ENCODE measurements at places on chromosomes 2 and 18.

DNA sequence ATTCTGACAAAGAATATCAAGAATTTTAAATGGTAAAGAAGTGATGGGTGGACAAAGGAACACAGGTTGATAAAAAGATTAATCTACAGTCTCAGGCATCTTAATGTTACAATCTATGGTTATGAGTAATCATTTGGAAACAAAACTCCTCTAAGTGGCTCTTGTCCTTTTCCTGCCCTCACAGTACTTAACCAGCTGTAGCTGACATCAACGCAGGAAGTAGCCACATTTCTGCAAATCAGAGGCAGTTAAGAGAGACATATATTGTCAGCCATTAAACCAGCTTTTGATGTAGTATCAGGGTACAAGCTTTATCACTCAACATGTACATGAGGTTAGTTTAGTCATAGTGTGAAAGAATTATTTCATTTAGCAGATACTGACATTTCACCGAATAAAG lies 244.6 kb downstream of the NR4A2 start:
- DNase-seq = no peak

- DNase-seq = no peak
Observed at GRCh38 chr2:217127744-217128143, 267.9 kb upstream of the TNP1 start.

DNA sequence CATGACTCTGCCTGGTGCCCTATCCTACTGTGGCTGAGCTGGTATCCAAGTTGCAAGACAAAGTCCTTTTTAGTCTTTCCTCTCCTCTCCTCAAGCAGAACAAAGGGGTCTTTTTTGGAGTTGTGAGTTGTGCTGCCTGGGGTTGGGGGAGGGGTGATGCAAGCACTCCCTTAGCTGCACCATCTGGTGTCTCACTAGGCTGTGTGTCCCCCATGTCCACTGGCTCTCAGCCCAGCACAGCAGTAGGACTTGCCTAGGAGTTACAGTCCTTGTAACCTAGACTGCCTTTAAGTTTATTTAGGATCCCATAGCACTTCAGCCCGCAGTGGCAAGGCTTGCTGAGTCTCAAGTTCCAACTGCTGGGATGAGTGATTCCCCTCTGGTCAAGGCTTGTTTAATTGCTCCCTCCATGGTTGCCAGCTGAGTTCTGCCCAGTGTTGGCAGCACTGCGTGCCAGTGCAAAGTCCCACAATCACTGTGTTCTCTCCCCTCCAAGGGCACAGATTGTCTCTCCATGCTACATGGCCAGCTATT lies 13.2 kb upstream of the ILKAP start:
- no peak for DNase-seq

GRCh38 chr2:161095314-161095713 lies 64.9 kb upstream of the TANK start:
- DNase-seq = no peak

GRCh38 chr18:48672671-48673340 lies 134.0 kb downstream of the CTIF start:
- no peak for DNase-seq

DNA sequence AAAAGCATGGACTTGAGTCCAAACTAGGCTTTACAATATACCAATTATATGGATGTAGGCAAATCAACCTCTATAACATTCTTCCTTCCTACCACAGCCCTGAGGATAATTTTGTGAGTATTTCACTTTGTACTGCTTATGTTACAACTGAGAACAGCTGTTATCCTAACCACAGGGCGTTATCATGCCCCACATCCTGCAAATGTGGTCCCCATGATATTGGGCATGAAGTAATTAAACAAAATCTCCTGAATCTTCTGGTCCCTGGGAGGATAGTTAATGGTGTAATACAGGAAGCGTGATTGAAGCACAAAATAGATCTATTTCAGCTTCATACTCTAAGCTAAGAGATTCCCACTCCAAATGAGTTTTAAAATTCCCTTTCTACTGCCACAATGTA lies 223.6 kb downstream of the CDH20 start:
- no peak for DNase-seq

GRCh38 chr2:128169933-128170709 lies 79.1 kb downstream of the UGGT1 start:
- no peak for DNase-seq
